ENCODE measurements at places on chromosomes 2 and 18.
A peak's percentile ranks its signal among the peaks of the same experiment; 100 is the strongest.

DNA sequence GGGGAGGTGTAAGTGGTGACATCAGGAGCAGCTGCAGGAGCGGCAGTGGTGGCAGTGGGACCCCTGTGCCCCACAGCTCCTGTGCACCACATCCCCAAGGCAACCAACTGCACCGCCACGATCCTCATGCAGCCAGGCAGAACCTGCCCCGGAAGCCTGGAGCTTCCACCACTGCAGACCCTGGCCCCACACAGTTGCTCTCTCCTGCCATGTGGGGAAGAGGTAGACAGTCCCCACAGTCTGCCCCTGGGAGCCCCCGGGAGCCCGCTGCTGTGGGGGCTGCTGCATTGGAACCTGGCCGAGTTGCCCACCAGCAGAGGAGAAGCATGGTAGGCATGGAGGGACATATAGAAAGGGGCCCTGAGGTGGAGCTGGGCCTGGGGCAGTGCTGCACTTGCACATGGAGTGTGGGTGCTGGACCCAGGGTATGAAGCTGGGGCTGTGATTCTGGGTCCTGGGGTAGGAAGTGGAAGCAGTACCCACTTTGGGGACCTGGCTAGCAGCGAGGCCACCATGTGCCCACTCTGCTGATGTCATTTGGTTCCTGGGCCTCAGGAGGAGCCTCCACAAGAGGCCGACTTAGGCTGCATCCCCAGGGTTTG is 623.3 kb upstream of the LRRTM4 start:
- no peak for DNase-seq

DNA sequence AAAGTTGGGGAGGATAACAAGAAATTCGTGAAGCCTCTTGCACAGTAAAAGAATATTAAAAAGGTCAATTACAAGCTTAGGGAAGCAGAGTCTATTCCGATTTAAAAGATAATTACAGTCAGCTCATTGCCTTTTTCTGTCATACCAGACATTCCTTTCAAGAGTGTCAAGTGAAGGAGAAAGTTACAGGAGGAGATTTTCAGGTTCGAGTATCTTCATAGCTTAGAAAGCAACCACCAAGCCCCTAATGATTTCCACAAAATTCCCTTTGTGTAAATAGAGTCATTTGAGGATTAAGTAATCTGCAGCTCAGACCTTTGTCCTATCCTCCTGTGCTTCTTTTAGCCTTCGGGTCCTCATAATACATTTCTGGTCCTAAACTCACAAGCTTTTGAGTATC is 414.9 kb downstream of the CDH2 start:
- no peak for DNase-seq

GRCh38 chr2:28681606-28682005 is 70.0 kb upstream of the PPP1CB start:
- DNase-seq, result peak; percentile 49

GRCh38 chr2:8004250-8004681 is 677.6 kb upstream of the ID2 start:
- DNase-seq, result no peak

Data from stimulated activated CD4-positive, alpha-beta T cell treated with anti-CD3 and anti-CD28 coated beads, Interleukin-2, amount 100 ng/mL, for 24 hours (primary cell).